ENCODE measurements at places on chromosomes 6 and 20.

DNA sequence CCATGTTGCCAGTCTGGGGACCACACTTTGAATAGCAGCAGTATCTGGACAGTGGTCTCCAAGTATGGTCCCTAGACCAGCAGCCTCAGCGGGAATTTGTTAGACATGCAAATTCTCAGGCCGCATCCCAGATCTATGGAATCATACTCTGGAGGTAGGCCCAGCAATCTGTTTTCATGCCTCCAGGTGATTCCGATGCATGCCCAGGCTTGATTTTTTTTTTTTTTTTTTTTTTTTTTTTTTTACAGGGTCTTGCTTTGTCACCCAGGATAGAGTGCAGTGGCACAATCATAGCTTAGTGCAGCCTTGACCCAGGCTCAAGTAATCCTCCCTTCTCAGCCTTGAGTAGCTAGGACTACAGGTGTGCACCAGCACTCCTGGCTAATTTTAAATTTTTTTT lies 682 bp upstream of the SLA2 start:
- DNase-seq, result peak; percentile 69

- DNase-seq, result no peak
These were observed 539.7 kb downstream of the QKI start for GRCh38 chr6:163954088-163954775.

DNA sequence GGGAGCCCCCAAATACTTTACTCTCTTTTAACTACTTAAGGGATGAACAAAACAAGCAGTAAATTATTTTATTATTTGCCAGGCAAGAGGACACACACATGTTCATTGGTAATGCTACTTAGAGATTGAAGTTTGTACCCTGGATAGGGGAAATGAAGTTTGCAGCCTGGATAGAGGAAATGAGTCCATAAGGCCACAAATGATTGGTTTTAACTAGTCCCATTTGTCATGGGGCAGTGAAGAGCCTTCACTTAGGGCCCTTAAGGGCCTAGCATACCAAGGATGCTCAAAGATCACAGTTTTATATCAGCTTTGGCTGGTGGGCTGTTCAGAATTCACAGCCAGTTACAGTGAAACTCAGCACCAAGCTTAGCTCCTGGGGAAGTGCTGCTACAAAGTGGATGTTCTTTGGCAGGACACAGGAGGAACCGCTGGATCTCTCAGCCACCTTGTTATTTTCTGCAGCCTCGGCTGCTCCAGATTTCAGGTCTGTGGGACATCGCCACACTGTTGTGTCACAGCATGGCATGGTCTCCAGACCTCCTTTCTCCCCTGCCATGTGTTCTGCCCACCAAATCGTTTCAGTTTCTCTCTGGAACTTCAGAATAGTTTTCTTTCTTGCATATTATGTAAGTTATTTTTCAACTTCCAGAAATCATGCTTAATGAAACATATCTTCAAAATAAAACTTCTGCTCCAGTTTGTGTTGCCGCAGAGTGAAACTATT lies 41.8 kb downstream of the NCOA7 start:
- no peak for DNase-seq

- DNase-seq, result no peak
These were observed 764.9 kb upstream of the MMS22L start for GRCh38 chr6:98047871-98048270.

GRCh38 chr6:43222418-43223059 lies 6.7 kb downstream of the DNPH1 start:
- no peak for DNase-seq

- DNase-seq, result peak; percentile 44
These were observed 61.3 kb upstream of the ATXN1 start for GRCh38 chr6:16822529-16822928.

GRCh38 chr6:19413323-19413722 lies 423.8 kb upstream of the ID4 start:
- DNase-seq, result peak; percentile 81

DNA sequence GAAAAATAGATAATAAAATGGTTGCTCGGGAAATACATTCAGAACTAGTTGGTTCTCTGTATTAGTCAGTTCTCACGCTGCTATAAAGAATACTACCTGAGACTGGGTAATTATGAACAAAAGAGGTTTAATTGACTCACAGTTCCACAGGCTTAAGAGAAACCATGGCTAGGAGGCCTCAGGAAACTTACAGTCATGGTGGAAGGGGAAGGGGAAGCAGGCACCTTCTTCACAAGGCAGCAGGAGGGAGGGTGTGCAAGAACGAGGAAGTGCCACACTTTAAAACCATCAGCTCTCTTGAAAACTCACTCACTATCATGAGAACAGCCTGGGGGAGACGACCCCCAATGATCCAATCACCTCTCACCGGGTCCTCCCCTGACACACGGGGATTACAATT lies 24.2 kb upstream of the SNX9 start:
- DNase-seq, result no peak

GRCh38 chr6:40295251-40295950 lies 291.8 kb downstream of the LRFN2 start:
- no peak for DNase-seq

DNA sequence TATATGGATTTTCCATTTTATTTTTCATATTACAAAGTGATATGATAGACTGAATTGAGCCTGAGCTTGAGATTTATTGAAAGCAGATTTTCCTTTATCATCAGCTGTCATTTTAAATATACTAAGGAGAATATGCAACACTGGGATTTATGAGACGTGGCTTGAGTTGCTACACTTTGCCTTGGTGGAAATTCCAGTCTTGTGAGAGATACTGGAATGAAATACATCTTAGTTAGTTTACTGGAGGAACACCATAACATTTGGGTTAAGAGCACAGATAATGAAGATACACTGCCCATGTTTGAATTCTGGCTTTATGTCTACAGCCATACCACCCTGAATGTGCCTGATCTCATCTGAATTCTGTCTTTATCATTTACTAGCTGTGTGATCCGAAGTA lies 86.5 kb upstream of the IFNGR1 start:
- peak; percentile 15 for DNase-seq

DNA sequence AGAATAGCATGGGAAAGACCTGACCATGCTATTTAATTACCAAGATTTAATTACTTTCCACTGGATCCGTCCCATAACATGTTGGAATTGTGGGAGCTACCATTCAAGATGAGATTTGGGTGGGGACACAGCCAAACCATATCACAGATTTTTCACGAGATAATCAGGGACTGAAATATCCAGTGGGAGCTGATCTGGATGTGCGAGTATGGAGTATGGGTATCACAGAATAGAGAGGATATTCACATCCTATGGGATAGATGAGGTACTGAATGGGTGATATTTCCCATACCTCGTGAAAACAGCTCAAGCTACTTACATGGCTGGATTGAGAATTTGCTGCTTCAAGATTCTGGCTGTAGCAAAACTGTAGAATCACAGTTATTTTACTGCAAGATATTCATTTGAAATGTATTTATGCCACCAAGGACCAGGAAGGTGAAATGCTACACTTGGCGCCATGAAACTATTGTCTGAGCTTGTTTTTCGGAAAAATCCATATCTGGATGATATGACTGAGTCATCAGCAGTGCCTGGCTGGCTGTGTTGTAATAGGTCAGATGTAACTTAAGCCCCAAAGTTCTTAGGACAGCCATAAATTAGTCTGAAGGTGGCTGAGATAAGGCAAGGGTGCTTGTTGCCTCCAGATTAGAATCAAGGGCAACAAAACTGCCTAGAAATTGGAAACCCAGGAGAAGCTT lies 29.8 kb downstream of the KCNS1 start:
- DNase-seq, result peak; percentile 69

DNA sequence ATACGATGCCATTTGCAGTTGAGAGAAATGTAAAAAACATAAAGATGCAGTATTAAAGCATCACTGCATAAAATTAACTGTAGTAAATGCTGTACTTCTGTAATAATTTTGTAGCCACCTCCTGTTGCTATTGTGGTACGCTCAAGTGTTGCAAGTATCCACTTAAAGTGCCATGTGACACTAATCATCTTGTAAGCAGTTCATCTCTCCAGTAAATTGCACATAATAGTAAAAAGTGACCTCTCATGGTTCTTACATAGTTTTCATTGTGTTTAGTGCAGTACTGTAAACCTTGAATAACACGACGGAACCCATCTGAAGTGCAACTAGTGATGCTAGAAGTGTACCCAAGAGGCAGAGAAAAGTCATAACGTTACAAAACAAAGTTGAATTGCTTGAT lies 190.1 kb upstream of the VGLL2 start:
- DNase-seq, result no peak

GRCh38 chr6:44004625-44005506 lies 122.4 kb downstream of the MRPL14 start:
- DNase-seq, result no peak

DNA sequence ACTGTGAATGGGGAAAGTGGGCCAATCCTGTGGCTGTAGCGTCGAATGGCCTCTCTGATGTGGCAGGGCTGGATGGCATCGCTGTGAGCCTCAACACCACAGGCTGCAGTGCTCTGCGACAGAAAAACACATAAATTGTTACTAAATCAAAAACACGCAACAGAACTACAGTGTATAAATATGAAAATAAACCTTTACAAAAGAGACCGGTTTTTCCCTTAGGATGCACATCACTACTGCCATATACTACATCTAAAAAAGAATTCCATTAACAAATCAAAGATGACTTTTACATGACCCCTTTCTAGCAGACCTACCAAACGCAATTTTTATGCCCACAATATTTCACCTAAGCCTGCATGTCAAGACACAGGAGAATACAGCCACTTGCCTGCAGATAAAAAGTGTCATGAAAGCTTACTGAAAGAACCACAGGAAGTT lies 395.5 kb upstream of the RUNX2 start:
- no peak for DNase-seq

DNA sequence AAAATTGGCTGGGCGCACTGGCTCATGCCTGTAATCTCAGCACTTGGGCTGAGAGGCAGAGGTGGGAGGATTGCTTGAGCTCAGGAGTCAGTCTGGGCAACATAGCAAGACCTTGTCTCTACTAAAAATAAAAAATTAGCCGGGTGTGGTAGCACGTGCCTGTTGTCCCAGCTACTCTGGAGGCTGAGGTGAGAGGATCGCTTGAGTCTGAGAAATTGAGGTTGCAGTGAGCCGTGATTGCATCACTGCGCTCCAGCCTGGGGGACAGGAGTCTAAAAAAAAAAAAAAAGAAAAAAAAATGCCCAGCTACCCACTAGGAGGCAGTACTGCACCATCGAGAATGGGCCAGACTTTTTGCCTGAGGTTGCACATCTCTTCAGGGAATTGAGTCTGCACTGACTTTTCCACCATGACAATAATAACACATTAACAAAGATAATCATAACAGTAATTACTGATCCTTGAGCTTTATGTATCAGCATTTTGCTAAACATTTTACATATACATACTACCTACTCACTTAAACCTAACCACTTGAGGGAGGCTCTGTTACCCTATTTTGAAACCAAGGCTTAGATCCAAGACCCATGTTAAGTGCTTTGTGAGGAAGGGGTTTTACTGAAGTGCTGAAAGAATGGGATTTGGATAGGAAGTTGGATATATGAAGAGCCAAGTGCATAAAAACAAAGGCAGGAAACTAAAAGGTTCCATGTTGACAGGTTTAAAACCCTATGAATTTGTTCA lies 21.0 kb downstream of the SRSF3 start:
- peak; percentile 74 for DNase-seq

DNA sequence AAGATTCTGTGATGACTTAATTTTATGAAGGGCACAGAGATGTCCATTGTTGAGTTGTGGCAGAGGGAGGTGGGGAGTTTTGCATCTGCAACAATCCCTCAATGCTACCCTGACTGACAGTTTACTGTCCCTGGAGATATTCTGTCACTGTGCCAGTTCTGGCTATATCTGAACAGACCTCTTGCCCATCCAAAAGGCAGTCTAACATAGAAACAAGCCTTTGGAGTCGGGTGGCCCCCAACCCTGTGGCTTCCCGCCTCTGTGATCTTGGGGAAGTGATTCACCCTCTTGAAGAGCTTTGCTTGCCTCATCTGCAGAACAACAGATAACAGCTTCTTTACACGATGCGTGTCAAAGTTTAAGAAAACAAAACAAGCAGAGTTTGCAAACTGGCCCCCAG lies 3.8 kb upstream of the E2F1 start:
- no peak for DNase-seq

DNA sequence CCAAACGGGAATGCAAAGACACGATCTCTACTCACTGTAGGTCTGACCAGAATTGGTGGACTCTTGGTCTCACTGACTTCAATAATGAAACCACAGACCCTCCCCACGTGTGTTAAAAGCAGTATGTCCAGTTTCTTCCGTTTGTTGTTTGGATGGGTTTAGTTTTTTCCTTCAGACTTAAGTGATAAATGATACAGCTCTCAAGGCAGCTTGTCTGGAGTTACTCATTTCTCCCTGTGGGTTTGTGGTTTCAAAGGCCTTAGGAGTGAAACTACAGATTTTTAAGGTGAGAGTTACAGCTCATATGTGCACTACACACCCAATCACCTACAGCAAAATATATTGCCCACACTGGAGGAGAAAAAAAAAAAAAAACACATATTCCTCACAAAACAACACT lies 86.7 kb upstream of the STMND1 start:
- DNase-seq, result peak; percentile 57

GRCh38 chr20:32386091-32386490 lies 28.0 kb downstream of the ASXL1 start:
- DNase-seq, result no peak

GRCh38 chr6:73248192-73248903 lies 14.6 kb downstream of the KHDC1 start:
- no peak for DNase-seq

DNA sequence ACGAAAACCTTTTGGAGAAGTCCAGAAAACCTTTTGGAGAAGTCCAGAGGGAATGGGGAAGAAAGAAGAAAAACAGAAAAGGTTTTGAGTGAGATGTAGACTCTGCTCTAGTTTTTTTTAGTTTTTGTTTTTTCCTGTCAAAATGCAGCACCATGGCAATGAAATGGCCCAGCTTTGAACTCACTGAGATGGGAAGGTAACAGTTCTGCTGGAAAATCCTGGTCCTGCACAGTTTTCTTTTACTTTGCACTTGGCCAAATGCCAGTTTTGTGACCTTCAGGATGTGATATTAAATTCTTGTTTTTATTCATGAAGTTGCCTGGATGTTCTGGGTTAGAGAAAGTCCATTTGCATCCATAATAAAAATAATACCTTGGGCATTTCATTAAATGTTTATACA lies 145.7 kb downstream of the CFAP61 start:
- DNase-seq, result no peak

DNA sequence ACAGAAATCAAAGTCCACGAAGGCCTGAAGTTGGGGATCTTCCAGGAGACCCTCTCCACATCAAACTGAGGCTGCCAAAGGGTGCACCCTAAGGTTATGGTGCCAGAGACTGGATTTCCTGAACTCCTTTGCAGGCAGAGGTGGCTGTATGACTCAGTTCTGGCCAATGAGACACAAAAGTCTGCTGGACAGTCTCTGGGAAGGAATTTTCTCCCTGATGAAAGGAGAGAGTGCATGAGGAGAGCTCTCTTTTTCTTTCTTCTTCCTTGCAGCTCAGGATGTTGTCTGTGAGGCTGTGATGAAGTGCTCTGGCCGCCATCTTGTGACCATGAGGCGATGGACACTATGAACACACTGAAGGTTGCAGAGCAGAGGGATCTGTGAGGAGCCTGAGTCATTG lies 85.2 kb downstream of the MDGA1 start:
- peak; percentile 25 for DNase-seq
